ENCODE measurements at places on chromosomes 13 and 19.
A peak's percentile ranks its signal among the peaks of the same experiment; 100 is the strongest.

- DNase-seq = no peak
These were observed 10.0 kb downstream of the IQCN start for GRCh38 chr19:18264137-18264854.

DNA sequence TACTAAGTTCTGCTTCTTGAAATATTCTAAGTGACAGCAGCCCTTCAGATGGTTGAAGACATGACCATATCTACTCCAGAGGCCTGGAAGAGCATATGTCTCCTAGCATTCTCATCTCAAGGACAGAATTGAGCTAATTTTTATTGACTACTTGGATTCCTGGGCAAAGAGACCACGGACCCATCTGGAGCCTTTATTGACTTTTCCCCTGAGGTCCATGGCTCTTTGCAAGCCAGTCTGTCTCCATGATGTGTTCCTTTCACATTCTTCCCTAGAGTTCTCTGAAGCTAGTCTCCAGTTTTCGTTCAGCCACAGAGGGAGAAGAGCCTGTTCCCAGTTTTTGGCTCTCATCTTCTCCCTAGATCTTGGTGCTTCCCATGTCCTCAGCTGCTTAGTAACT, 202.7 kb downstream of the PCCA start:
- no peak for DNase-seq

GRCh38 chr13:33637978-33638743, 179.8 kb upstream of the RFC3 start:
- DNase-seq = no peak

GRCh38 chr13:91668866-91669495, 270.6 kb downstream of the GPC5 start:
- no peak for DNase-seq

- no peak for DNase-seq
These were observed 110.5 kb downstream of the COG6 start for GRCh38 chr13:39765801-39766463.

DNA sequence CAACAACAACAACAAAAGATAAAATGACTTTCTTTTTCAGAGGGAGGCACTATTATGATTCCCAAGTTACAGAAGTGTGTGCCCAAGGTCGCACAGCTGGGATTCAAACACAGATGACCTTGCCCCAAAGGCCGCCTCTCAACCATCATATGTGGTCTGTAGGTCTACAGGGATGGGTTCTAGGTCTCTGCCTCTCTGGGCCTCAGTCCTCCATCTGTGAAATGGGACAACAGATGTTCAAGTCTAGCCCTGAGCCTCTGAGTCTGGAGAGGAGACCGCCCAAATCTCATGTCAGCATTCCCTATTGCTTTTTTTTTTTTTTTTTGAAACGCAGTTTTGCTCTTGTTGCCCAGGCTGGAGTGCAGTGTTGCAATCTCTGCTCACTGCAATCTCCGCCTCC, 4.9 kb downstream of the NPAS1 start:
- no peak for DNase-seq

DNA sequence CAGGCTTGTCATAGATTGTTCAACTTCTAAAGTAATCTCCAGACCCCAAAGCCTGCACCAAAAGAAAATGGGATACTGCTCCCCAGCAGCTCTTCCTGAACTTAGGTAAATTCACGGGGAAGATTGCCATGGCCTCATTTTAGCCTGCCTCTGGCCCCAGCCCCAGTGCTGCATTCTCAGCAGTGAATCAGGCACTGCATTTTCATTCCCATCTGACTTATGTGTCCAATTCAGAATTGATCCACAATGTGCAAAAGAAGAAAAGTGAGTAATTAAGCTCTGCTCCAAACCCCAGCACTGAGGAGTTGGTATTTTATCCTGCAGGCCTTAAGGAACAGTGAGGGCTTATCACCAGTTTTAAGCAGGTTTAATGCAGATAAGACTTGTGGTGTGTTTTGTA, 176.4 kb downstream of the KCTD12 start:
- no peak for DNase-seq

DNA sequence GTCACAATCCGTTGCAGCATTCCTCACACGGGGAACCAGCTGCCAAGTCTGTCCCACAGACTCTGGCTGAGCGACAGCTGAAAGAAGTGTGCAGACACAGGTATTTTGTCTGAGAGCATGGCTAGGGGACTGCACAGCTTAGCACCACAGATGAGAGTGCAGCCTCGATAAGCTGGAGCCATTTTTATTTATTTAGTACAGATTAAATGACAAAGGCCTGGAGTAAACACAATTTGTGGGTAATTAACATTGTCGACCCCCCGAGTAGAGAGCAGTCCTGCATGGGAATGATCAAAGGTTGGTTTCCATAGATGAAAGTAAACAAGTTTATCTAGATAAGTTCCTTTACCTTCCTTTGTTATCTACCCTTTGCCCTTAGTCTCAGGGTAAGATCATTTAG, 836.2 kb downstream of the DACH1 start:
- DNase-seq = no peak

DNA sequence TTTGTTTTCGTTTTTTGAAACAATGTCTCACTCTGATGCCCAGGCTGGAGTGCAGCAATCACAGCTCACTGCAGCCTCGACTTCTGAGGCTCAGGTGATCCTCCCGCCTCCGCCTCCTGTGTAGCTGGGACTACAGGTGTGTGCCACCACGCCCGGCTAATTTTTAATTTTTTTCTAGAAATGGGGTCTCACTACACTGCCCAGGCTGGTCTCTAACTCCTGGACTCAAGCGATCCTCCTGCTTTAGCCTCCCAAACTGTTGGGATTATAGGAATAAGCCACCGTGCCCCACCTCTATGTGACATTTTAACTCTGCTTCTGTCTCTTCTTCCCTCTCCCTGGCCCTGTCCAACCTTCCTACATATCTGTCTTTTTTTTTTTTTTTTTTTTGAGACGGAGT, 5.1 kb downstream of the ATP1A3 start:
- no peak for DNase-seq

GRCh38 chr19:35430409-35431144, 17.5 kb upstream of the FFAR2 start:
- no peak for DNase-seq

DNA sequence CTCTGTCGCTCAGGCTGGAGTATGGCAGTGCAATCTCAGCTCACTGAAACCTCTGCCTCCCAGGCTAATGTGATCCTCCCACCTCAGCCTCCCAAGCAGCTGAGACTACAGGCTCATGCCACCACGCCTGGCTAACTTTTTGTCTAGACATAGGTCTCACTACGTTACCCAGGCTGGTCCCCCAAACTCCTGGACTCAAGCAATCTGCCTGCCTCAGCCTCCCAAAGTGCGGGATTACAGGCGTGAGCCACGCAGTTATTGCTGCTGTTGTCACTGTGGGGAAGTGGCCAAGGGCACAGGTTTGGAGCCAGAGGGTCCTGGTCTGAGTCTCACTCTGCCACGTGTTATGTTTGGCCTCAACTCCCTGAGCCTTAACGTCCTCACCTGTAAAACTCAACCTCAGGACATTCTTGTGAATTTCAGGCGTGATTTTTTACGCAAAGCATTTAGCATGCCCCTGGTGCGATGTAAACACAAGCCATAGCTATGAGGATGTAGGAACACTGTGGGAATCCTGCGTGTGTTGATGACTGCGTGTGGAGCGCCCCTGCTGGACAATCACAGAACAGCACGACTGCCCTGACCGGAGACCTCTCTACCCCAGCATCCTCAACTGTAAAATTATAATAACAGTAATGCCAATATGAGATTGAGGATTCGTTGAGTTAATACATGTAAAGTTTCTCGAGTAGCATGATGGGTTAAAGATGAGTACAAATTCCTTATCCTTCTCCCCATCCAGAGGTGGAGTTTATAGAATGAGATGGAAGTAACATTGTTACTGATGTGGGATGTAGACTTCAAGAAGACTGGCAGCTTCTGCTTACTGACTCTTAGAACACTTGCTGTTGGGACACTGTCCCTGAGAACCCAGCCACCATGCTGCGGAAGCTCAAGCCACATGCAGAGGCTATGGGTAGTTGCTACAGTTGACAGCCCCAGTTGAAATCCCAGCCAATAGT, 41.8 kb upstream of the PNMA8B start:
- DNase-seq = peak; percentile 49

DNA sequence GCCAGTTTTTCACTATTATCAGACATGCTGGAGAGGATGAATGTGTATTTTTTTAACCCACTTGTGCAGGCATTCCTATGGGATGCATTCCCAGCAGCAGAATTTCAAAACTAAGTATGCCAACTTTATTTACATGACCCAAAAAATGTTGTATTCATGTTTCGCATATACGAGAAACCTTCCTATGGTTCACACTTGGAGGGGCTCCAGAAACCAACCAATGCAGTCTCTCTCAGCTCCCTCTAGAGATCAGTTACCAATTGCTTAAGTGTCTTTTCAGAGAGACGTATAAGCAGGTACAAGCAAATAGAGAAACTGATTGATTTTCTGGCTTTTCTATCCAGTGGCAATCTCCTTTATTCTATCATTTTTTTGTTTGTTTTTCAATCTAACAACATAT, 5.5 kb upstream of the PTOV1 start:
- no peak for DNase-seq

GRCh38 chr13:23670793-23671192, 100.6 kb downstream of the TNFRSF19 start:
- no peak for DNase-seq

- no peak for DNase-seq
These were observed 401 bp downstream of the C19orf85 start for GRCh38 chr19:55464039-55464661.

DNA sequence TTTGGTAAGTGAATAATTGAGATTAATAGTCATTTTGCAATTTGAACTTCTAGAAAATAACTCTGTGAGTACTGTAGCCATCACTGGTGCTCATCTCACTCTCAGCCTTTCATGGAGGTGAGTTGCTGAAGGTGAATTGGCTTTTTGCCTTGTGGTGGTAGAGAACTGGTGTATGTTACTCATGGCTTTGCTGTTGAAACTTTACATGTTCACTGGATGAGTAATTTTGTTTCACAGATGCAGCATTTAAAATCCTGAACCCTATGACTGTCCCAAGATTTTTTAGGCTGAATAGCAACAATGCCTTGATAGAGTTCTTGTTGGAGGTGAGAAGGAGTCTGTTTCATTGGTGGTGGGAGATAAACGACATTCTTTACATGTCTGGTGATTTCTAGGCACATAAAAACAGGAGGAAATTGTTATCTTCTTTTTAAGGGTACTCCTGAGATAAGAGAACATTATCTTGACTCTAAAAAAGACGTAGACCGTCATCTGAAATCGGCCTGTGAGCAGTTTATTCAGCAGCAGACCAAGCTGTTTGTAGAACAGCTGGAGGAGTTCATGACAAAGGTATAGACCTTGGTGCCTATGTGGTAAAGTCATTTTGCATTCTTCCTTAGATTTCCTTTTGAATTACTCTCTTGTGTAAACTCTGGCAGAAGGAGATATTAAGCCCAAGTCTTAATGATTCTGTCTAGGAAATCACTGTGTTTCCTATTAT, 53.9 kb downstream of the COG3 start:
- DNase-seq = no peak

DNA sequence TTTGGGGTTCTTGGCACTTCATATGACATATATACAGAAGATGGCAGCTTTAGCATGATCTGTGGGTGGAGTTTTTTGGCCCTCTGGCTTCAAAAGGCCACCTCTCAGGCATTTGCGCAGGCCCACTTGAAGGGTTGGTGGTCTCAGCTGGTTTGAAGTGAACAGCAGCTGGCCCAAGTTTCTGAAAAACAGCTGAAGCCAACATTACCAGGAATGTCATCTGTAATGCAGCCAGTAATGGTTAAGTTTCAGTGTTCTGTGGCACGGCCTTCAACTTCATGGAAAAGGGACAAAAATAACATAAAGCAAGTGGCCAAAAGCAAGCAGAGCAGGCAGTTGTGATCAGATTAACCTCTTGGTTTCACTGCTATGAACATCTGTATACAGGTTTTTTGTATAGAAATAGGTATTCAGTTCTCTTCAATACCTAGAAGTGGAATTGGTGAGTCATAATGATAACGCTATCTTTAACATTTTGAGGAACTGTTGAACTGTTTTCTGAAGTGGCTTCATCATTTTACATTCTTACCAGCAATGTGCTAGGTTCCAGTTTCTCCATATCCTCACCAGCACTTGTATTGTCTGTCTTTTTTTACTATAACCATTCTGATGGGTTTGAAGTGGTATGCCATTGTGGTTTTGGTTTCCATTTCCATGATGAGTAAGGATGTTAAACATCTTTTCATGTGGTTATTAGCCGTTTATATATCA, 245.4 kb downstream of the SHISA2 start:
- DNase-seq = no peak

DNA sequence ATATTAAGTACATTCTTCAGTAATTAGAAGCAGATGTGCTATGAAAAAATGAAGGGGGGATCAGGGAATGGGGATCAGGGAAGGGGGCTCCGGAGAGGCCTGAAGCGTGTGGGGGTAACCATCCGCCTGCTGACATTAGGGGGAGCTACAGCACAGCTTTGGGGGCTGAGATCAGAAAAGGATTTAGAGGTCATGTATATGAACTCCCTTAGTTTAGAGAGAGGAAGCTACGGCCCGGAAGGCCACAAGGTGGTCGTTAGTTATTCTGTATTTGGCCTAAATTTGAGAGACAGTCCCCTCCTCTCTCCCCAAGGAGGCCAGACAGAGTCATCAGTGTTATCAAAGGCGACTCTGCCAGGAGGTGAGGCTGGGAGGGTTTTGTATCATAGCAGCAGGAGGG, 99.0 kb downstream of the TM9SF2 start:
- DNase-seq = peak; percentile 19

DNA sequence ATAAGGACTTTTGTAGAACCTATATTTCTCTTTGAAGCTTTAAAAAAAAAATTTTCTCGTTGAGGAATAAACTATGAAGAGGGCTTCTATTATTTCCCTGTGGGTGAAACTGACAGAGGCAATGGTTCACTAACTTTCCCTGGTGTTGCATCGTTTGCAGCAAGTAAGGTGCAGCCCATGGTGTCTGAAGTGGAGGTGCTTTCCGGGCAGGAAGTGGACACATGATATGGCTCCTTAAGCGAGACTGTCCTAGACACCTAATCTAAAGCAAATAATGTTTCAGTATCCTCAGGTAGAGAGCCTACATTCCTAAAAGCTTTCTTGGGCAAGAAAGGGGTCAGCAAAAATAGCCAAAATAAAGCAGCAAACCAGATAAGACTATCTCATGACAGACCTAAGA, 437.6 kb upstream of the ARGLU1 start:
- no peak for DNase-seq

- no peak for DNase-seq
These were observed 753.9 kb downstream of the OLFM4 start for GRCh38 chr13:53782488-53782961.

DNA sequence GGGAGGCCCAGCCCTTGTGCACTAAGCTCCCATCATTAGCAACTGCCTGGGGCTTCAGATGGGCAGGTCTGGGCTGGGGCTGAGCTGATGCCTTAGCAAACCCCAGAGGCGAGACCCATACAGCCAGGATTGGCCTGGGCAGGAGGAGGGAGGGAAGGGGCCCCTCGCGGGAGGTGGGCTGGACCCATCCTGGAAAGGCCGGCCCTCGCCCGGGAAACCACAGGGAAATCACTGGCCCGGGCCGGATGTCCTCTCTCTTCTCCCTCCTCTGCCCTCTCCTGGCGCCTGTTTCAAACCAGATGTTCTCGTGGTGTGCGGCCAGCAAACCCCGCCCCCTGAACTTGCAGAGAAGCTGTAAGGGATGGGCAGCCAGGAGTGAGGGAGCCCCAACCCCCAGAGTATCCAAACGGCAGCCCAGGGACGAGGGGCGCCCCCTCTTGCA, 43.1 kb downstream of the TMEM255B start:
- no peak for DNase-seq

- no peak for DNase-seq
These were observed 413.1 kb upstream of the ARGLU1 start for GRCh38 chr13:106981051-106981450.

Data from CD4-positive, alpha-beta T cell treated with Interferon alpha-2 for 1 hour (primary cell).